ENCODE measurements at places on chromosomes 6 and 20. TPM values are rescaled to one million over a fixed set of nuclear protein-coding genes. Genes with fewer than 3 reads are reported as not detected.

Gene NTSR1
- total RNA-seq, result 0.09 TPM

Gene DDX43
- total RNA-seq, result 1.4 TPM

DNA sequence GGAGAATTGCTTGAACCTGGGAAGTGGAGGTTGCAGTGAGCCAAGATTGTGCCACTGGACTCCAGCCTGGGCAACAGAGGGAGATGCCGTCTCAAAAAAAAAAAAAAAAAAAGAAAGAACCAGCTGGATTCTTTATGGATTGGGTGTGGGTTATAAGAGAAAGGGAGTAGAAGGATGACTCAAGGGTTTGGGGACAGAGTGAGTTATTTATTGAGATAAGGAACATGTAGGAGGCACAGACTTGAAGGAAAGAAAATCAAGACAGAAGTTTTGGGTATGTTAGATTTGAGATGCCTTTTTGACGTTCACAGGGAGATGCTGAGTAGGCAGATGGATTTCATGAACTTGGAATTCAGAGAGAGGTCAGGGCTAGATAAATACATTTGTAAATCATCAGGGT lies 47.6 kb downstream of the KIZ start:
- no peak overlapping the region for H3K4me3 ChIP-seq
- H3K36me3 ChIP-seq, result no peaks in the 10 kb centered on the region
- no peak overlapping the region for H3K27ac ChIP-seq
- H3K4me1 ChIP-seq, result no peaks in the 10 kb centered on the region

DNA sequence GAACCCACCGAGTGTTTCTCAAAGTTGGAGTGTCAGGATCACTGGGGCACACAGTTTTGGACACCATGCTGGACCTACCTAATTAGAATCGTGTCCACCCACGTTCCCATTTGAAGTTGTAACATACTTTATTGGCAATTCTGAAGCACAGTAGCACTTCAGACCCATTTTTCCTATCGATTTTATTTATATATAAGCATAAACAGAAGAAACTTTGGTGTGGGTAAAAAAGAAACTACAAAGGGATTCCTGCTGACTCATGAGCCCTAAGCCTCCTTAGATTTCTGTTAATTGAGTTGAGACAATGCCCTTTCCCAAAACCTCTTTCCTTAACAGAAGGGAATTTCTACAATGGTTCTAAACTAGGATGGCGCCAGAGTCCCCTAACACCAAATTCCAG lies 398.0 kb downstream of the CDKAL1 start:
- DNase-seq, result no peak
- no peaks in the 10 kb centered on the region for H3K36me3 ChIP-seq
- no peaks in the 10 kb centered on the region for H3K4me1 ChIP-seq
- H3K4me3 ChIP-seq, result no peak overlapping the region

All from kidney (tissue), 22 donors.